ENCODE measurements at places on chromosomes 6 and 20. TPM values are rescaled to one million over a fixed set of nuclear protein-coding genes. Genes with fewer than 3 reads are reported as not detected.

GRCh38 chr6:74117113-74117512, 421.1 kb downstream of the CD109 start:
- peaks cover 7% of the 10 kb centered on the region for H3K27me3 ChIP-seq
- no peaks in the 10 kb centered on the region for H3K4me1 ChIP-seq
- no peak overlapping the region for H3K4me3 ChIP-seq
- DNase-seq: no peak
- H3K27ac ChIP-seq: no peak overlapping the region

DNA sequence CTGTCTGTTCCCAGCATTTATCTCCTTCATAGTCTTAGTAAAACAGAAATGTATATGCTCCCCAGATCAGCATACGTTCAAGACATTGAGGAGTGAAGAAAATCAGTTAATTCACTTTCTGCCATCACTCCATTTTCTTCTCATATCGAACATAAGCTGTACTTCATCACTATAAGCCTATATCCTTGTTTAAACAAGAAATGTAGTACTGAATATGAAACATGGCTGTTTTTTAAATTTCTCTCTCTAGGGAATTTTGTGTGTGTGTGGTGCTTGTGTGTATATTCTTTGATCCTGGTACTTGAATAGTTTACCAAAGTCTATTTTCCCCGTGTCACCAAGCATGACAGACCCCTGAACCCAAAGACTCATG, 107.1 kb downstream of the HFE start:
- H3K27me3 ChIP-seq: no peaks in the 10 kb centered on the region
- H3K4me3 ChIP-seq: no peak overlapping the region
- DNase-seq: no peak
- 0 out of 2 replicates have a peak, but pooled peaks cover 8% of the 10 kb centered on the region for H3K4me1 ChIP-seq

DNA sequence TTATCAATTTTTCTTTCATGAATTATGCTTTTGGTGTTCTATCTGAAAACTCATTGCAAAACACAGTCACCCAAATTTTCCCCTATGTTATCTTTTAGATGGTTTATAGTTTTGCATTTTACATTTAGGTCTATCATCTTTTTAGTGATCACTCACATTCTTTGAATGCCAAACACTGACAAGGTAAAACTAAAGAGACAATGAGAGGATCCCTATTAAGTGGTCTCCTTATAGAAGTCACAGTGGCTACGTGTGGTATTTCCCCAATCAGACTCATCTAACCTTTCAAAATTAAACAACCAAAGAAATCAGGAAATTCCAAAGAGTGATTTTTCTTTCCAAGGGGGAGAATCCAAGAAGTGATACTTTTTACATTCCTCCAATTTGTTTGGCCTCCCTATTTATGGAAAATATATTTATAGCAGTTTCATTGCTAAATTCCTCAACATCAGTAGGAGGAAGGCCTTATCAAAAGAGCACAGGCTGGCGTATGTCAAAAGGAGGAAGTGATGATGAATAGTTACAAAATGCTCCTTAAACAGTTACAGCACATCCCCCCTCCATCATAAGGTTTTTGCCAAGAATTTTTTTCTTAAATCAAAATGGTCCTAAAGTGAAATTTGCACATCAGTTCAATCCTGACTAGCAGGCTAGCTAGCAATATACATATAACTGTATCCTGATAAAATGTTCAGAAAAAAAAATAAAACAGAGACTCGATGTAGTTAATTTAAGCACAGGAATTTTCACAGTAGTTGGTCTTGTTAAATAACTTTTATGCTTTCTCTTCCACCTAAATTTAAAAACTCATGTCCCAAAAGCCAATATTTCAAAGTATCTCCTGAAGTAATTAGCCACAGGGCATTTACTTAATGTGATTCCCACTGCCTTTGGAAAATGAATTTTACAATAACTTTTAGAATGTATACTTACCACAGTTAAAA, 76.2 kb upstream of the IPCEF1 start:
- H3K4me1 ChIP-seq: peaks cover 34% of the 10 kb centered on the region
- no peaks in the 10 kb centered on the region for H3K27me3 ChIP-seq
- H3K36me3 ChIP-seq: peaks cover 17% of the 10 kb centered on the region
- H3K27ac ChIP-seq: peak overlapping the region; percentile 10
- no peak for DNase-seq
- H3K4me3 ChIP-seq: no peak overlapping the region

DNA sequence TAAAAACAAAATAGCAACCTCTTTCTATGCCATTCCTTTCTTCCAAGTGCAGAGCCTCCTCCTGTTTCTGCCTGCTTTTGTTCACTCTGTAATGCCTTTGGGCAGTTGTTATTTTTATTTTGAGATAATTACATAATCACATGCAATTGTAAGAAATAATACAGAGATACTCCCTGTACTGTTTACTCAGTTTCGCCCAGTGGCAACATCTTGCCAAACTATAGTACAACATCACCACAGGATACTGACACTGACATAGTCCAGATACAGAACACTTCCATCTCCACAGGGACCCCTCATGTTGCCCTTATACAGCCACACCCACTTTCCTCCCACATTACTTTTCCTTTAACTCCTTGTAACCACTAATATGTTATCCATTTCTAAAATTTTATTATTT, 59.7 kb downstream of the BANF2 start:
- no peaks in the 10 kb centered on the region for H3K4me1 ChIP-seq
- no peak overlapping the region for H3K27ac ChIP-seq
- H3K4me3 ChIP-seq: no peak overlapping the region
- DNase-seq: no peak
- no peaks in the 10 kb centered on the region for H3K36me3 ChIP-seq

DNA sequence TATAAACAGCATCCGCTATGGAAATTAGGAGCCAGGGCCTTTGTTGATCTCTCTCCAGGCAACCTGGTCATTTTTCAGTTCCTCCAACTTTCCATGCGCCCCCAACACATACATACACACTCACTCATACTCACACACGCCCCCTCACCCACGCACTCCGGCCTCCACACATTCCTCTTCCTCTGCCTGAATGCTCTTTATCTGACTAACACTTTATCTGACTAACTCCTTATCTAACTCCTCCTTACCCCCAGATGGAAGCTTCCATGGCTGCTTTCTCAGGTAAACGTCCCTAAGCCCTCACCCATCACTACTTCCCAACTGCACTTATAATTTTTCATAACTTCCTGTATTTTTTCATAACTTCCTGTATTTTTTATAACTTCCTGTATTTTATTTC, 17.4 kb downstream of the CASS4 start:
- H3K27ac ChIP-seq: no peak overlapping the region
- DNase-seq: no peak
- H3K36me3 ChIP-seq: no peaks in the 10 kb centered on the region
- H3K4me1 ChIP-seq: no peaks in the 10 kb centered on the region
- H3K4me3 ChIP-seq: no peak overlapping the region
- no peaks in the 10 kb centered on the region for H3K27me3 ChIP-seq

DNA sequence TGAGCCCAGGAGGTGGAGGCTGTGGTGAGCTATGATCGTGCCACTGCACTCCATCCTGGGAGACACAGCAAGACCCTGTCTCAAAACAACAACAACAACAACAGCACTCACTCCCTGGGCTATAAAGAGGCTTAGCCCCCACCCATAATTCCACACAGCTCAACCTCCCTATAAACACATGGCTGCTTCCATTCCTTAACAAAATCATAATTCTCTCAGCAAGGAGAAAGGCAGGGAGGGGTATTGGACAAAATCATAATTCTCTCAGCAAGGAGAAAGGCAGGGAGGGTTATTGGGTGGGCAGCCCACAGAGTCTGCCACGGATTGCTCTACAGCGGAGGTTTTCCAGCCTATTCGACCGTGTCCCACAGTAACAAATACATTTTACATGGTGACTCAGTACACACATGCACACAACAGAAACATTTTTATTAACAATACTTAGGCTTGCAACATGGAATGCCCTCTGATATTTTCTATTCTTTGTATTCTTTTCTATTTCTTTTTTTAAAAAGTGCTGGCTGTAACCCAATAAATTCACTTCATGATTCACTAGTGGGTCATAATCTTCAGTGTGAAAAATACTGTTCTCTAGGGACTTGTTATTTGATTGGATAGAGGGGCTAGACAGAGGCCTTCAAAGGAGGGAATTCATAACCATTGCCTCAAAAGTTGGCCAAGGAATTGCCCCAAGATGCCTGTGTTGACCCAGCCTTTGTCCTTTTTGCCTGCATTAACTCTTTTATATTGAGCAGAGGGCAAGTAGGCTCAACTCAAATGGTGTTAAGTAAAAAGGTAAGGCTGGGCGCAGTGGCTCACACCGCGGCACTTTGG, 50.6 kb upstream of the ZMYND8 start:
- H3K4me1 ChIP-seq: no peaks in the 10 kb centered on the region
- no peaks in the 10 kb centered on the region for H3K36me3 ChIP-seq
- no peaks in the 10 kb centered on the region for H3K27me3 ChIP-seq
- no peak overlapping the region for H3K27ac ChIP-seq
- H3K4me3 ChIP-seq: no peak overlapping the region

DNA sequence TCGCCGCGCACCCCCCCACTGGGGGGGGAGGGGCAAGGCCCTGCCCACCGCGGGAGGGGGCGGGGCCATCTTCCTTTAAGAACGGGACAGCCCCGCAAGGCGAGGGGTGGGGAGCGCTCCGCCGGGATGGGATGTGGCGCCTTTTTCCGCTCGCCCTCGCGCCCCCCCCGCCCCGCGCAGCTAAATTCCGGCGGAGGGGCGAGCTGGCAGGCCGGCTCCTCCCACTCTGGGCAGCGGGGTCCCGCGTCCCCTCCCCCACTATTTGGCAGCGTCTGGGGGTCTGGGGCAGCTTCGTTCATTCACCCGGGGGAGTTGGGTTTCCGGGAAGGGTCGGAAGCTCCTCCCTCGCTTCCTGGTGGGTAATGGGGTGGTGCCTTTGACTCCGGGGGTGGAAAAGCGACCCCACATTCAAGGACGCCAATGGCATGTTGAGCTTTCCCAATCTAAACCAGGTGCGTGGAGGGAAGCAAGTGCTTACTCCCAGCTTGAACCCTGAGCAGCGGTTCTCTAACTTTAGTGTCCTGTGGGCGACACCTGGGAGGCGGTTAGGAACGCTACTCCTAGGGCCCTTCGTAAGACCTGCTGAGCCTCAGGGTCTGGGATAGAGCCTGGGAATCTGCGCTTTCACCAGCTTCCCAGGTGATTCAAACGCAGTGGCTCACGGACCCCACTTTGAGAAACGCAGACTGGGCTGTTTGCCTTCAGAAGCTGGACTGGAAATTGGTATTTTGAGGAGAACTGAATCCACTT, 927 bp downstream of the ASXL1 start:
- H3K4me1 ChIP-seq: peaks cover 26% of the 10 kb centered on the region
- H3K4me3 ChIP-seq: peak overlapping the region; percentile 86
- no peaks in the 10 kb centered on the region for H3K27me3 ChIP-seq
- peak overlapping the region; percentile 95 for H3K27ac ChIP-seq
- peak; percentile 92 for DNase-seq
- no peaks in the 10 kb centered on the region for H3K36me3 ChIP-seq

DNA sequence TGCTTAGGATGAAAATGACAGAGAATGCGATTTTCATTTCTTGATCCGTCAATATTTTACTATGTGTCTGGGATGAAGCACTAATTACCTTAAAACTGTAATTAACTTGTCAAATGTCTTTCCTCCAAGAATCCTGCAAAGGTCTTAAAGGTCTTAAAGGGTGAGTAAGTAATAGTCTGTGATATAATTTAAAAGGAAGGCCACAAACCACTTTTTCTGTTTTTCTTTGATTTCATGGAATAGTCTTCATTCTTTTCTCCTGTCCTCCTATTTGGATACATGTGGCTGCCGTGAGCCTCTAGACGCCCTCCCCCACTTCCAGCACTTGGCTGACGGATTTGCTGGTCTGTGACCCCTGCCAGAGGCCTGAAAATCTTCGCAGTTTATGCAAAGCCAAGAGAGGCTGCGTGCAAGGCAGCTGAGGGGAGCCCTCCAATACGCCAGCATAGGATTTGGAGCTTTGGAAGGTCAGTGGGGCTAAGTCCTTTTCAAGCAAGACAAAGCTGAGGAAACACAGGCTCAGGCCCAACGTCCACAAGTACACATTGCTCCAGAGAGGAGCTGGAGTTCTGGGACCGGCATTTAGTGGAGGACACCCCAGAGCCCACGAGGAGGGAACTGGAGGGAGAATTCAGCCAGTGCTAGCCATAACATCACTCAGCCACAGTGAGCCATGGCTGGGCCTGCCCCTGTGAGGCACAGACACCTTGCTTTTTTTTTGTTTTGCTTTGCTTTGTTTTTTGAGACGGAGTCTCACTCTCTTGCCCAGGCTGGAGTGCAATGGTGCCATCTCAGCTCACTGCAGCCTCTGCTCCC, 382.6 kb downstream of the SMOC2 start:
- no peaks in the 10 kb centered on the region for H3K36me3 ChIP-seq
- no peak overlapping the region for H3K27ac ChIP-seq
- DNase-seq: no peak
- no peaks in the 10 kb centered on the region for H3K4me1 ChIP-seq

- no peaks in the 10 kb centered on the region for H3K36me3 ChIP-seq
- H3K27me3 ChIP-seq: no peaks in the 10 kb centered on the region
- DNase-seq: no peak
- H3K27ac ChIP-seq: no peak overlapping the region
Measured at GRCh38 chr6:35073766-35074471, 67.2 kb downstream of the TCP11 start.

GRCh38 chr6:76892542-76892941, 570.7 kb downstream of the HTR1B start:
- no peak for DNase-seq
- no peaks in the 10 kb centered on the region for H3K27me3 ChIP-seq
- no peaks in the 10 kb centered on the region for H3K4me1 ChIP-seq

DNA sequence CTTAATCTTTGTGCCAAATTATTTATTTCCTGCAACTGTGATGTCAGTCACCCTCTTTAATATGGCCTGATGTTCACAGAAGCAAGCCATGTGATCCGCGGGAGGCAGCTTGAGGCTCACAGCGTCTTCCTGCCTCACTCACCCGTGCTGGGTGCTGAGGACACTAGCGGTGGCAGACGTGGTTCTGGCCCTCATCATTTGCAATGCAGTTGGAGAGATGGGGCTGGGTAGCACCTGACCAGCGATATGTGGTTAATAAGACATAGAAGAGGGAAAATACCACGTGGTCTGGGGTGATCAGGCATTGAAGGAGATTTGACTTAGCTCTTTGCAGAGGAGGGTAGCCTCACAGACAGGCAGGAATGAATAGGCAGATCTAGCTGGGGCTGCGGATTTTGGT, 264.7 kb downstream of the TMEM242 start:
- H3K27me3 ChIP-seq: no peaks in the 10 kb centered on the region
- DNase-seq: no peak
- peaks cover 18% of the 10 kb centered on the region for H3K4me1 ChIP-seq
- H3K27ac ChIP-seq: no peak overlapping the region

- no peak for DNase-seq
- no peaks in the 10 kb centered on the region for H3K4me1 ChIP-seq
- no peak overlapping the region for H3K4me3 ChIP-seq
- no peaks in the 10 kb centered on the region for H3K27me3 ChIP-seq
- H3K27ac ChIP-seq: no peak overlapping the region
- H3K36me3 ChIP-seq: no peaks in the 10 kb centered on the region
Measured at GRCh38 chr20:16397086-16397485, 176.2 kb downstream of the KIF16B start.

- H3K27ac ChIP-seq: peak within 1 kb of the TSS; percentile 87
- peak; percentile 91 for DNase-seq
- H3K36me3 ChIP-seq: no peaks in the 10 kb centered on the region
- H3K4me1 ChIP-seq: peaks cover 3% of the 10 kb centered on the region
Measured at GRCh38 chr6:125986301-125987025, at the start of gene TRMT11. Gene TRMT11, plus strand, starts transcription at chr6:125986540. Its CDS starts 11 bp downstream, at chr6:125986551.

SLC44A4 gene
- 0.26 TPM for polyA plus RNA-seq

SMPDL3A gene
- polyA plus RNA-seq: 2.0 TPM

NKX2-2 gene
- not detected for polyA plus RNA-seq

FLRT3 gene
- 2.2 TPM for polyA plus RNA-seq

PAK5 gene
- polyA plus RNA-seq: 0.06 TPM

WFDC2 gene
- polyA plus RNA-seq: not detected

SPATS1 gene
- not detected for polyA plus RNA-seq

SLC12A5 gene
- polyA plus RNA-seq: 19.9 TPM

EMILIN3 gene
- 0.02 TPM for polyA plus RNA-seq

SLC13A3 gene
- 0.10 TPM for polyA plus RNA-seq

Data from SK-N-SH (cell line).